ENCODE measurements at places on chromosomes 3 and 15.
A peak's percentile ranks its signal among the peaks of the same experiment; 100 is the strongest.

DNA sequence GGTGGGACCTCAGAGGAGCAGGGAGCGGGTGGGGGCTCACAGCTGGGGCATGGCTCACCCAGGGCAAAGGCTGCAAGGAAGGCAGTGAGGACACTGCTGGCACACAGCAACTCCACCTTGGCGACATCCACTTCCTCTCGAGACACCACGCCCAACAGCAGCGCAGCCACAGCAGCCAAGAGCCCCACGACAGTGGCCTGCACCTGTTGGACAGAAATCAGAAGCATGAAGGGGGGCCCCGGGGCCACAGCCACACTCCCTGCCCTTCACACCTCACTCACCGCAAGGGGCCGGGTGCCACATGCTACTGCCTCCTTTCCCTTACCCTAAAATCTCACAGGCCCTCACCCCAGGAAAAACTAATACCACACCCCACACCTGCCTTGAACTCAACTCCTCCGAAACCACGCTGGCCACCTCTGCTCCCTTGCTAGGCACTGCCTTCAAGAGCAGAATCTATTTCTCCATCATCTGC is 57.3 kb downstream of the ROPN1B start:
- no peak for DNase-seq

DNA sequence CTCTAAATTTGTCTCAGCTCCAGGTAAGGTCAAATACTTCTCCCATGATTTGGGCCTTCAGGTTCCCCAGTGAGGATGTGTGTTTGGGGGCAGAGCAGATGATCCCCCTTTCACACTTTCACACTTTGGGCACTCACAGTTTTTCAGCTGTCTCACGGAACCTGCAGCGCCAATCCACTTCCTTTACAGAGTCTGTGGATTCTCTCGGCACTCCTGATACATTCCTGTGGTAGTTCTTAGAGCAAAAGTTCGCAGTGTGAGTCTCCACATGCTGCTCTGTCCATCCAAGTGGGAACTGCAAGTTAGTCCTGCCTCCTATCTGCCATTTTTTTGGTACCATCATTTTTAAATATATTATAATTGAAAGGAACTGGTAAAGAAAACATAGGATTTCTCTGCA is 20.2 kb upstream of the CPOX start:
- DNase-seq, result no peak

DNA sequence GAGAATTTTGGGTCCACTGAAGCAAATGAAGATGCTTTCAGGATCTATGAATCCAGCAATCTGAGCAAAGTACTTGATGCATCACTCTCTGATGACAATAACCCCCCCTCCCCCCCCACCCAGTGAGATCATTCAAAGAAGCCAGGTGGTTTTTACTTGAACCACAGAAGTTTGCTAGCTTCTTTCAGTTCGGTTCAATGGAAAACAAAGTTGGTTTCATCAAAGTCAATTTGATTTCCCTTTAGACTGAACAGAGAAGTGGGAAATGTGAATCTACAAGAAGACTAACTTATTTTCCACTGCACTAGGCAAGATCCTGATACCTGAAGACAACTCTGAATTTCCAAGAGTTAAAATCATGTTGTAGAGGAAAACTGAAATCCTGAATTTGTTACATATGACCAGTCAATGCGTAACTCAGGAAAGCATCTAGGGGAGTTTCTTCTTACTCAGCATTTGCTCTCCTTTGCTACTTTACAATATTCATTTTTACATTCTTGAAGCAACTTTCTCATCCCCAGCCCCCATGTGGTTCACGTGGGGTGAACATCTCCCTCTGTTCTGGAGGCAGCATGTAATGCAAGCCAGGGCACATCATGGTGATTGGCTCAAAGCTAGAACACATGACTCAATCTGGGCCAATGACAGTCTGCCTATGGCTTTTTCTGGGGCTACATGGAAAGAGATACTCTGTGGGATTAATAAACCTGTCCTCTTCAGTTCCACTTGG is 572.6 kb downstream of the FOXP1 start:
- DNase-seq, result no peak

- DNase-seq, result no peak
Measured at GRCh38 chr3:183662099-183662498, 26.7 kb downstream of the KLHL24 start.

GRCh38 chr3:101676765-101677435 is at the start of gene ZBTB11:
Gene ZBTB11, minus strand, starts transcription at chr3:101677132. Its CDS starts 218 bp downstream, at chr3:101676914.
- DNase-seq, result peak; percentile 98

- DNase-seq, result no peak
Measured at GRCh38 chr3:186004209-186004608, 66.4 kb upstream of the TRA2B start.

GRCh38 chr3:30553641-30554316 is 52.6 kb upstream of the TGFBR2 start:
- no peak for DNase-seq

GRCh38 chr3:106114848-106115247 is 246.0 kb upstream of the CBLB start:
- DNase-seq, result no peak

- DNase-seq, result peak; percentile 39
Measured at GRCh38 chr3:23810343-23811184, 4.8 kb downstream of the UBE2E1 start.

DNA sequence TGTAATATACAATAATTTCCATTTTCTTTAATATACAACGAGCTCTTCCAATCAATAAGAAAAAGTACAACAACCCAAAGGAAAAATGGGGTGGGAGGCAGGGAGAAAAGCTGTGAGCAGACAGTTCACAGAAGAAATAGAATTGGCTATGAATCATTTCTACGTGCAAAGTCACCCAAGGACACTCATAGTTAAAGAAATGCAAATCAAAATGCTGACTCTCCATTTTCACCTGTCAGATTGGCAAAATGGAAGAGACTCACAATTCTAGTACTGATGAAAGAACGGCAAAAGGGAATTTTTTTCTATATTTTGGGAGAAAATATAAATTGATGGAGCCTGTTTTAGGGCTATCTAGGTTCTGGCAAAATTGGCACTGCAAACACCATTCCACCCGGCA is 116.3 kb upstream of the MEF2A start:
- DNase-seq, result no peak

- DNase-seq, result no peak
Measured at GRCh38 chr15:81295486-81296121, 28.3 kb downstream of the STARD5 start.

GRCh38 chr3:76582632-76583378 is 457.1 kb upstream of the ROBO2 start:
- DNase-seq, result no peak

GRCh38 chr15:76978522-76979330 is 16.2 kb upstream of the PSTPIP1 start:
- no peak for DNase-seq

DNA sequence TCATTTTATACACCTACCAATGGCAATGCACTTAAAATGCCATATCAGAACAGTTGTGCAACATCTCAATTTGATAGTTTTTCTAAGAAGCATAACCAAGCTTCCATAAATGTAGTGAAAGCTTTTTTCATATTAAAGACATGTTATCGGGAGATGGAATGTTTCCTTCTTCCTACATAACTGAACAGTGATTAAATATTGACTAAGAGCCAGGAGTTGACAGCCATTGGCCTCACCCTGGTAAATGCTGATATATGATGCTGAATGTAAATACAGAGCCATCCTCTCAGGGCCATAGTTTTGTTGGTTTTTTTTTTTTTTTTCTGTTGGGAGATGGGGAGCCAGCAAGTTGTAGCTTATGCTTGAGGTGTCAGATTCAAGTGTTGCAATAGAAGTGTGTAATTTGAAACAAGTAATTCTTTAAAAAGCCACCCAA is 203.3 kb upstream of the IL12A start:
- no peak for DNase-seq

DNA sequence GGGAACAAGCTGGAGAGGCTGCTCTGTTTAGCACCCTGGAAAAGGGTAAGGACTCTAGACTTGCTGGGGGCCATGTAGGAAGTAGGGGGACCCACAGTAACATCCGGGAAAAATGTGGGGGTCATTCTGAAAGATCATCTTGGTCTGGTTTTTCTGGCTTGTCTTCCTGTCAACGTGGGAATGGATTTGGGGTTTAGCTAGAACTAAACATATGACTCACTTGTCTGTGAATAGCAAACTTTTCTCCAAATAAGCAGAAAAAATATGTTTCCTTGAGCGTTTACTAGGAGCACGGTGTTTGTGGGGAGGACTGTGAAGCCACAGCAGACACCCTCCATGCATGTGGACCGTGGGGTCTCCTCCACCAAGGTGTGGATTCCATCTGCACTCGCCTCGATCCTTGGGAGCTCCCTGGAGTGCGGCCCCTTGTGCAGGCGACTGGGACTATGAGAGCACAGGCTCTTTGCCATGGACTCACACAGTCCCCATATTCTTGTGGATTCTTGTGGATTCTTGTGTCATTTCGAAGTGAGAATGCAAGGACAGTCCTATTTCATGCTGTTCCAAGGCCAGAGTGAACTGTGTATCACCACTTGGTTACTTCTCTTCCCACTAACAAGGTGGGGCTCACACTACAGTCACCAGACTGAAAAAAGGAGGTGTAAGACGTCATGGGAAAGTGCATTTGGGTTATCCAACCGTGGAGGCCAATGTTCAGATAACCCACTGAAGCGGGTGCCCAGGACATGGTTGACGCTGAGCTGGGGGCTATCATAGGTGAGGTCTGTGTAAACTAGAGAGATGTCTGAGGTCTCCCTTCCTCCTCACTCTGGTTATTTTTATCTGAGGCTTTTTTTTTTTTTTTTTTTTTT is 25.5 kb downstream of the PGPEP1L start:
- DNase-seq, result no peak

- peak; percentile 38 for DNase-seq
Measured at GRCh38 chr3:107690522-107691138, 167.9 kb downstream of the BBX start.

GRCh38 chr15:72735111-72735510 is 48.4 kb downstream of the ADPGK start:
- no peak for DNase-seq

- no peak for DNase-seq
Measured at GRCh38 chr3:120652896-120653545, 29.0 kb downstream of the HGD start.

GRCh38 chr15:31758126-31758525 is 272.2 kb upstream of the CHRNA7 start:
- peak; percentile 82 for DNase-seq

GRCh38 chr3:134652409-134652831 is 1.6 kb upstream of the KY start:
- DNase-seq, result no peak

- no peak for DNase-seq
Measured at GRCh38 chr15:40565333-40566238, 744 bp upstream of the CCDC32 start.

DNA sequence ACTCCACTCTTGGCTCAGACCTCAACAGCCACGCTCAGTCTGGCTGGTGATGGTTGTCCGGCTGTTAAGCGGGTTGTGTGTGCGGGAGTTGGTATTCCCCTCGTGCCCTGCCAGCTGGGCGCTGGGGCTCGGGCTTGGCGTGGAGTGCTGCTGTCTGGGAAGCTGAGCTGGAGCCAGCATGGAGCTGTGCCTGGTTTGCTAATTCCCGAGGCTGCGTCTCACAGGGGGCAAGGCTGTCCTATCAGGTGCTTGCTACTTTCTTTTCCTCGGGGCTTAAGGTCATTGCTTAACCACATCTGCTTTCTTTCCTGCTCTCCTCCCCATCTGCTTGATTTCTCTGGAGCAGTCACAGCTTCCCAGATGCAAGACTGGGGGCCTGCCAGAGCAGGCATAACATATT is 29.9 kb downstream of the PDIA5 start:
- DNase-seq, result peak; percentile 24

- no peak for DNase-seq
Measured at GRCh38 chr3:134445636-134446035, 40.1 kb downstream of the ANAPC13 start.

DNA sequence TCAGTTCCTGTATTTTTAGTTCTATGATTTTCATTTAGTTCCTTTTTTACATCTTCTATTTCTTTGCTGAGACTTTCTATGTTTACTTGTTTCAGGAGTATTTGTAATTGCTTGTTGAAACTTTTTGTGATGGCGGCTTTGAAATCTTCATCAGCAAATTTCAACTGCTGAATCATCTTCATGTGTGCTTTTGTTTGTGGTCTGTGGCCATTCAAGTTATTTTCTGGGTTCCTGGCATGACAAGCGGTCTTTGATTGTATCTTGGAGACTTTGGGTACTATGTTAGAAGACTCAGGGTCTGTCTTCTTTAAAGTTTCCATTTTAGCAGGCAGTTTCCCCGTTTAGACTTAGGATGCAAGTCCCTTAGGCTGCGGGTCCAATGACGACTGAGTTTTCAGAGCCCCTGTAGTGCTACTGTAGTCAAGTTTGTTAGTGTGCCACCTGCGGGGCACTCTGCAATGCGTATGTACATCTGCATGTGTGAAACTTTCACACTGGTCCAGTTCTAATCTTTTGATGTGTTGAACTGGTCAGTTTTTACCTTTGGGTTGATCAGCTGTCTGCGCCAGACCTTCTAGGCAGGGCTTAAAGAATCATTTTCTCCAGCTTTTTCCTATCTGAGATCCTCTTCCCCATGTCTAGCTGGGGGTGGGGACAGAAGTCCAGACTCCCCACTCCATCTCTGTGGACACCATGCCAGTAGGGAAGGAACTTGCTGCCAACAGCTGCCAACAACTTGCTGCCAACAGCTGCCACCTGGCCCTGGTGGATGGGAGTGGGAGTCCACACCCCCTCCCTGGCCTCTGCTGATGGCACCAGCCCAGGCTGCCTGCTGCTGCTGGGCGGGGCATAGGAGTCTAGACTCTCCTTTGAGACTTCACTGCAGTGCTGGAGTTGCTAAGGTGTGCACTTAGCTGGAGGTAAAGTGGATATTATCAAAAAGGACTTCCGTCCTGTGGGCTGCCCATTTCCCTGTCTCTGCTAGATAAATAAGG is 190.9 kb downstream of the TJP1 start:
- no peak for DNase-seq

- DNase-seq, result no peak
Measured at GRCh38 chr3:14352002-14352627, 50.3 kb upstream of the SLC6A6 start.

DNA sequence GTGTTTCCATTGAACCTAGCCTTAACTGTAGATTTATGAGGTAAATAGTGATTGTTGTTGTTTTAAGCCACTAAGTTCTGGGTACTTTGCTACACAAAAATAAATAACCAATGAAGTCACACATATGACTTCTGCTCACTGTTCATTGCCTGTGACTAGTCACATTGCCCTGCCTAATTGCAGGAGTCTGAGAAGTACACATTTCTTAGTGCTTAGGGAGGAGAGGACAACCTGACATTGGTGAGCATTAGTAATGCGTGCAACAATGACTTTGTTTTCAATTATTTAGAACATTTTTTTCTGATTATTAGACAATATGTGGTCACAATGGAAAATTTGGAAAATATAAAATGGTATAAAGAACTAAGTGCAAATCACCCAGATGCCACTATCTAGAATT is 133.2 kb upstream of the DAZL start:
- DNase-seq, result no peak

GRCh38 chr3:38009807-38010591 is 19.4 kb downstream of the VILL start:
- DNase-seq, result no peak

- DNase-seq, result no peak
Measured at GRCh38 chr15:38846346-38846745, 281.7 kb upstream of the RASGRP1 start.
